ENCODE measurements at places on chromosomes 6 and 20.

- DNase-seq: no peak
Measured at GRCh38 chr6:133955582-133956415, 2.8 kb downstream of the TBPL1 start.

DNA sequence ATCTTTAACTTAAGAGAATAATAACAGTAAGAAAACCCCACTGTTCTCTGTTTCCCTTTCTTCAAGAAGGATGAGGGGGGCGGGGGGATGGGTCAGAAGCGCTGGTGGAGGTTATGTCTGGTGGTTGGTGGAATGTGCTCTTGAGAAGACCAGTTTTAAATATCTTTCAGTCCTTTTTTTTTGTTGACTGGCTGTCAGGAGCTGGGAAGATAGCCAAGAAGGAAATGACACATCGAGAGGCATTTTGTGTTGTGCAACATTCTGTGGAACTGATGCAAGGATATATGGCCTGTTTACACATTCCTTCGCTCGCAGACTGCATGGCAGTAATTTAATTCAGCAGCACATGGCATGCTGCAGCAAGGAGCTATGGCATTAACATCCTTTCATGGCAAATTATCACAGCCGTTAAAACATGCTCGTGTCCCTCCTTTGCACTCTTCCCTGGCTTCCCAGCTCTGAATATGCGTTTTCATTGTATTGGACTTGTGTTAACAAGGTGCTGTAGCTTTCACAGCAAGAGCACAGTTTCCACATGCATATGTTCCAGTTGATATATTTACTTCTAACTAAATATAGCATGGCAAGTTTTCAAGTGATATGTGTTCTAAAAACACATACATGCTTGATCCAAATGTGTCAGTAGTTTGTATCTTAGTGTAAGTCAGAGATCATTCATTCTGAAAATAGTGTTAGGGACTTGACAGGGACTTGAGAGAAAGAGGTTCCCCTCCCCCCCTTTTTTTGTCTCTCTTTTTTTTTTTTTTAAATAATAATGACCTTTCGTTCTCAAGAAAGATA lies 68.2 kb upstream of the SUPT3H start:
- no peak for DNase-seq

DNA sequence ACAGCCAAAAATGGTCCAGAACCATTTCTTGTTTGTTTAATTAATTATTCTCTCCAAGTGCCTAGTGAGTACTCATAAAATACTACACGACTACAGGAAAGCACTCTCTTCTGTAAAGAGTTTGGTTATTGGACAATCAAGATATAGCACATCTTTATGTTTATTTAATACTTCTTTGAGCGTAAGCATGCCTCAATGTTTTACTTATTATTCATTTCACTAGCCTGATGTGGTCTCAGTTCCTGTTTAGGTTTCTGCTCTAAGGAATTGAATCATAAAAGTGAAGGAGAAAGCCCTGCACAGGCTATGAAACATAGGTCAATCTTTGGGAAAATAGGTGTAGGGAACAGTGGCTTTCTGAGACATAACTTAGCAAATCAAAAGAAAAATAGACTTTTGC lies 45.9 kb upstream of the AIG1 start:
- DNase-seq: no peak

DNA sequence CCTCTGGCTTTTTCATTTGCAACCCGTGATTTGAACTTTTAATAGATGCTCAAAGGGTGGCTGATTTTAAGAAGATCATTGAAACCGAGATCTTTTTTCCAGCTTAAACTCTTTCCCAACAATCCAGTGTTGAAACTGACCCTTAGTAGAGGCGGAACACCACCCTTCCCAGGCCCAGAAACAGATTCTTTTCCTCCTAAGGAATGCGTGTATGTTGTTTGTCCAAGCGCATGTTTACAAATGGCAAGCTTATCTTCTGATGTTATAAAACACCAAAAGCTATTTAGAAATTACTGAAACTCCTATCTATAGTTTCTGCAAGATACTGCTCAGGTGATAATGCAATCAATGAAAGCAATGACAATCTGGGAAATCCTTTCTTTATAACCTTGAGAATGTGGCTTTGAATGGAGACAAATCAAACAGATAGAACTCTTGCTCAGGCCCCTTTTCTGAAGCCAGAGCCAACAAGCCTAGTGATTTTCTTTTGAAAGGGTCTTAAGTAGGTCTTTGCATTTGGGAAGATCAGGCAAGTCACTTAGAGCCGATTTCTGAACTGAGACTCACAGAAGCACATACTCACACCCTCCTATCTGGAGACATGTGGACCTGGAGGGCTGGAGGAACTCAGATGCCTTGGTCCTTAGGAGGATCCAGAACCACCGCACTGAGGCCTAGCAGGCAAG lies 9.1 kb downstream of the BANF2 start:
- no peak for DNase-seq

- DNase-seq: no peak
Measured at GRCh38 chr20:9615766-9616454, 101.5 kb downstream of the LAMP5 start.

DNA sequence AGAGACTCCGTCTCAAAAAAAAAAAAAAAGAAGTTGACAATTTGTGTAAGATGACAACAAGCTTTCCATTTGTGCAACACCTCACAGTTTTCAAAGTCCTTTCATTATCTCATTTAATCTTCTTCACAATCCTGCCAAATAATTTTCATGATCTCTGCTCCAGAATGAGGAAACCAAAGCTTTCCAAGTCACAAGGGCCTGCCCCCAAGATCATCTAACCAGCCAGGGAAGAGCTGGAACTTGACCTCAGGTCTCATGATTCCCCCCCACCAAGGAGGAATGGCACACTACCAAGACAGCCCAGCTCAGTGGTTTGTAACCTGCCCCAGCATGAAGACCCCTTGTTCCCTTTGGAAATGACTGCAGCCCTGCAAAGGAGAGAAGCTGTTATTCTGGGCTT lies 74.0 kb upstream of the PIM1 start:
- no peak for DNase-seq

GRCh38 chr6:2063547-2063946 lies 181.9 kb downstream of the GMDS start:
- no peak for DNase-seq

Data from iPS DF 6.9 (cell line).